ENCODE measurements at places on chromosomes 7 and 10.

DNA sequence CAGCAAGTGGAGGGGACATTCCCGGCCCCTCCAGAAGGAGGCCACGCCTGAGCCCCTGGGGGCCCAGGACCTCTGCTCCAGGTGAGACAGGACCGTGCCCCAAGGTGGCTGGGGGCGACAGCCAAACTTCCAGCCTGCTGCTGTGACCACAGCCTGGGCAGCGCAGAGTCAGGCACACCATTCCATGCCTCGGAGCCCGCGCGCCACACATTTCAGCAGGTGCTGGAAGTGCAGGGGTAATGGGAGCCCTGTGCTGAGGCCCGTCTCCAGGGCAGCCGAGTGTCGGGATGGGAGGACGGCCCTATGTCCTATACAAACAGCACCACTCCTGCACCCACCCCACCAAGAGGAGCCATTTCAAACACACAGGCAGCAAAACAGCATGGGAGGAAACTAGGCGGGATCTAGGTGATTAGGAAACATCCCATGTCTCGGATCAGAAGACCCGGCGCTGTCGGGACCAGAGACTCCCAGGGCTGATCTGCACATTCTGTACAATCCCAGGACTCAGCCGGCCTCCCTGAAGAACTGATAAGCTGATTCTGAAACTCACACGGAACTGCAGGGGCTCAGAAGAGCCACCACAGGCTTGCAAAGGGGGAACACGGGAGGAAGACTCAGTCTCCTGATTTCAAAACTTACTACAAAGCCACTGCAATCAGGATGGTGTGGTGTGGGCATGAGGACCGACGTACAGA is 272.3 kb downstream of the ELFN1 start:
- no peak for DNase-seq

GRCh38 chr7:158842486-158842885 is 13.2 kb upstream of the ESYT2 start:
- DNase-seq: no peak

- DNase-seq: no peak
Measured at GRCh38 chr7:75818472-75818871, 4.9 kb upstream of the CCL24 start.

GRCh38 chr7:68537774-68538071 is 1060.6 kb upstream of the AUTS2 start:
- DNase-seq: no peak

DNA sequence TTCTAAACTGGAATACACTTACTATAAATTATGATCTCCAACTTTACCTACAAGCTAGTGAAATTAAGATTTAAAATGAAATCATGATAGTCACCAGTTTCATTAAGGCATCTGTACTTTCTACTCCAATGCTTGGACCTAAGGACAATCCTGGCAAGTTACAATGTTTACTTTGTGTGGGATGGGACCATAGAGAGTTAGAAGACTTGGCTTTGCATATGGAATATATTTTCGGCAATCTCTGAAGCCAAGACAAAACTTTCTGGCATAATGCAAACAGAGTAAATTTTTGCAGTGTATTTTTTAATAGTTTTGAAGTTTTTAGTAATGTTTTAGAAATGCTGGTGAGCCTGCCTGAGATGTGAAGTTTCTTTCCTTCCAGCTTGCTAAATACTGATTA is 248.9 kb downstream of the ABCA13 start:
- DNase-seq: no peak

DNA sequence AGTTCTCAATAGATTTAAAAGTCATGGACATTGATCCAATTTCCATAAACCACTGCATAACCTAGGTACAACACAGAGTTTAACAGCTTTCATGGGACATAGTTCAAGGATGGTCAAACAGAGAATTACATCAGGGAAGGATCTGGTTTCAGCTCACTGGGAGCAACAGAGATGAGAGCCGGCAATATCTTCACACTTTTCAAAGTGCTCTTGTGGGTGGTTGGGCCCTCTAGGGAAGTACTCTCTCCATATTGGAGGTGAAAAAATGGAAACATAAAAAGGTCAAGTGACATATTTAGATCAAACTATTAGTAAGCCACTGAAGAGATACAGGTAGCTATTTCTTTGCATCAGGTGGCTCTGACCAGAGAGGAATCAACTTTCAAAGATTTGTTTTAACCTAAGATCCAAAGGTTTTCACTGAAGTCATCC is 61.8 kb upstream of the LRRN3 start:
- DNase-seq: no peak

- no peak for DNase-seq
Measured at GRCh38 chr10:88896994-88897853, 17.2 kb downstream of the STAMBPL1 start.

- no peak for DNase-seq
Measured at GRCh38 chr7:135743907-135744731, 4.5 kb downstream of the FAM180A start.

DNA sequence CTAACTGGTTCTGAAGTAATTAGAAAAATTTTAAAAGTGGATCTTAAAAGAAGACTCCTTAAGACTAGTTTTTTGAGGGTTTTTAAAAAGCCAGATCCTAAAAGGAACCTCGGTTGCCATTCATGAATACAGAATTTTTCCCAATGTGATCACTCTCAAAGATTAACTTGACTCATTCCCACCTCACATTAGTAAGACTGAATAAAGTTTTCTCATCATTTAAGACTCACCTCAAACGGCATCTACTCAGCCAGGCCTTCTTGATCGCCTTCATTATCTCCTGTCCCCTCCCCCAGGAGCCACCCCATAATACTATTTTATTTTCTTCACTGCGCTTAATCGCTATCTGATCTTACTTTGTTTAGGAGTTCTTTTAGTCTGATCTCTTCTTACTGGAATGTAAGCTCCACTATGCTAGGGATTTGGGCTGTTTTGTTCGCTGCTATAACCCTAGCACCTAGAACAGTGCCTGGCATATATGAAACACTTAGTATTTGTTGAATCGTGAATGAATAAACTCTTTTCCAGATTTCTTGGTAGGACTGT is 55.9 kb upstream of the PCGF5 start:
- no peak for DNase-seq

GRCh38 chr10:1643161-1643907 is 94.0 kb downstream of the ADARB2 start:
- peak; percentile 29 for DNase-seq

GRCh38 chr7:86664991-86665390 is 21.3 kb downstream of the GRM3 start:
- no peak for DNase-seq

- DNase-seq: no peak
Measured at GRCh38 chr10:36722777-36723176, 402.6 kb upstream of the ANKRD30A start.

GRCh38 chr10:120650705-120651399 is 193.8 kb downstream of the PLPP4 start:
- DNase-seq: peak; percentile 13

DNA sequence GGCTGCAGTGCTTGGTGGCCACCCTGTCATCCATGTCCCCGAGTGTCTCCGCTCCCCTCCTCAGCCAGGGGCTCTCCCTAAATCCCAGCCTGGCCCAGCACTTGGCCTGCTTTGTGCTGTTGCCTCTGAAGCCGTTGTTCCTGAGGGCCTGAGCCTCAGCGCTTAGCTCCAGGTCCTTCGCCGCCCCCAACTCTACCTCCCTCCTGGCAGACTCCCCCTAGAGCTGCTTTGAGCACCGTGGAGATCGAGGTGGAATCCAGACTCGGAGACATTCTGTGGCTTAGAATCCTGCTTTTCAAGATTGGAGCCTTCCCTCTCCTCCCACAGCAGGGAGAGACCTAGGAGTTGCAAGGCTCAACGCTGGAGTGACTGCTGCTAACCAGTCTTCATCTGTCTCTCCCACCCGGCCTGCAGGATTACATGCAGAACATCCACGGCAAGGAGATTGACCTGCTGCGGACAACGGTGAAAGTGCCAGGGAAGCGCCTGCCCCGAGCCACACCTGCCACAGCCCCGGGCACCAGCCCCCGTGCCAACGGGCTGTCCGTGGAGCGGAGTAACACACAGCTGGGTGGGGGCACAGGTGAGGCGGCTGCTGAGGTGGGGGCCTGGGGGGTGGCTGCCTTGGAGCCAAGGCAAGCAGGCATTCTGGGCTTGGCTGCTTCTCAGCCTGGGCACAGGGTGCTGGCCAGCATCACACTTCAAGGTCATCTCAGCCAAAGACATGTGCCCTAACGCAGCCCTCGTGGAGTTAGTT is 33.3 kb downstream of the GBX1 start:
- DNase-seq: no peak

- DNase-seq: no peak
Measured at GRCh38 chr7:74396993-74397392, 56.7 kb upstream of the GTF2IRD1 start.

DNA sequence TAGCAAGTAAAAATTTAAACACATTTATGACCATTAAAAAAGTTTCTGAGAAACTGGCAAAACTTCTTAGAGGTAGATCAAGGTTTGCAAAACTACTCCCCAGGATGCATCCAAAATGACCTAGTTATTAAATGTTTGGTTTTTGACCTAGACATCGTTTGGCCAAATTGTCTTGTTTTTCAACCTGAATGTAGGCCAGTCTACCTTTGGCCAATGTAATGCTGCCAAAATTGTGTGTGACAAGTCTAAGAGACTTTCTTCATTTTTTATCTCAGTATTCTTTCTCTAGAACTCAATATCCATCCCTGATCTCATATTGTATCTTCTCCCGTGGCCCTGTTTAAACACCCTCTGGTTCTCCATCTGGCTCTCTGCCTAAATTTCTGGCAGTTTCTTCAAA is 202.0 kb downstream of the CXCL12 start:
- DNase-seq: no peak

DNA sequence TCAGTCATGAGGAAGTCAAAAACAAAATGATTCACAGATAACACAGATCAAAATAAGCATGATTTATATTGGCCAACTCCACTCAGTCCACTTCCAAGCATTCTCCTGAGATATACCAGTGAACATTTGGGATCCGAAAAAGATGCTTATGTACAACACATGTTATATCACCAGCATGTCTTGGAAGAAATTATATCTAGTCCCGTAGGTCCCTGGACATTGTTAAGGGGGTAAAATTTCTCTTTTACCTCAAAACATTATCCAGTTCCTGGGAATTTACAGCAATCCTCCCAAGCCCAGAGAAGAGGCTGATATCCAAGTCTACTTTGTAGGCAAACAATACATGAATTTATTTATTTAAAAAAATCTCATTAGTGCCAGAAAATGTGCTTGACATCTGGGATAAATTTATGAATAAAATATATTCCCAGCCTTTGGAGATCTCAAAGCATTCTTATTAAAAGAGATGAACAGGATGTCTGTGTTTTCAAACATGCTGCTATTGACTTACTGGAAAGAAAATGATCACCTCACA is 582.2 kb upstream of the ZWINT start:
- DNase-seq: no peak

DNA sequence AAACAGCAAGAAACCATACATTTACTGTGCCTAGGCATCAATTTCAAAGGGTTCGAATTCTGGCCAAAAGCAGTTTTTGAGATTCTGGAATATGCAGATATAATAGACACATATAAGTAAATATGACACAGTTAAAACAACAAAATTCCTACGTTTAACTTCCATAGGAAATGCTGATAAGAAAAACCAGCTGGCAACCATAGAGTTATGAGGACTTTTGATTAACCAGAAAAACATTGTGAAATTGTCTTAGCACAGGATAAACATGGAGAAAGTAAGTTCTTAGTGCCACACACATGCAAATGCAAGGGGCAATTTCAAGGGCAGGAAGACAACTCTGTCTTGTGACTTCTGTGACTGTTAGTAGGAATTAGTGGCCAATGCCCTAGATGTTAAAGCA is 702.1 kb downstream of the TNS3 start:
- no peak for DNase-seq

DNA sequence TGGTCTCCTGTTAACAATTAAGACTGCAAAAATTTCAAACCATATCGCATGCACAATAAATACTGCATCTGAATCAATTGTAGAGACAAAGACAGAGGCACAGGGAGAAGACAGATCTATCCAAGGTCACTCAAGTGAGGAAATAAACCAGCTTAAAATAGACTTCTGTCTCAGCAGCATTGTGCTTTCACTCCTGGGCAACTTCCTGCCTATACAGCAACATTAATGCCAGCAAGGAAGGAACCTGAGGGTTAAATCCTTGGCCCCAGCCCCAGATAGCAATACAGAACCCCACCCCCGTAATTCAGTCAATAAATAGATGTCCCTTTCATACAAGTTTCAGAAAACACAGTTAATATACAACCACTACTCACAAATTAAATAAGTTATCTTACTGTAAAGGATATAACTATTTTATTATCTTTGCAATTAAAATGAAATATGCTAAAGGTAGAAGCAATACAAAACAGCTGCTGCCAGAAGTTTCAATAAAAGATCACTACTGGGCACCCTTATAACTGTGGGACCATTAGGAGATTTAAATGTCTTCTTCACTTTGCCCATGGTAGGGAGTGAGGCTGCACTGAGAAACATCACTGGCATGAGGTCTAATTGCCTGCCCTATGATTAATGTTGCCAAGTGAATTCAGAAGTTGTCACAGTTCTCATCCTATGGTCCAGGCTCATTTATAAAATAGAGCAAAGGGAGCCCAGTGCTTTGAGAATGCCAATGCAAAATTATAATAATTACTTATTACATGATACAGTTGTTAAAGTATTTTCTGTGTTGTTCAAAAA is 49.4 kb downstream of the CAV1 start:
- DNase-seq: no peak

- no peak for DNase-seq
Measured at GRCh38 chr10:51759896-51760534, 60.6 kb upstream of the CSTF2T start.

GRCh38 chr10:72464438-72464837 is 109.7 kb upstream of the DNAJB12 start:
- DNase-seq: no peak

GRCh38 chr7:147199868-147200267 is 1083.3 kb downstream of the CNTNAP2 start:
- DNase-seq: no peak

DNA sequence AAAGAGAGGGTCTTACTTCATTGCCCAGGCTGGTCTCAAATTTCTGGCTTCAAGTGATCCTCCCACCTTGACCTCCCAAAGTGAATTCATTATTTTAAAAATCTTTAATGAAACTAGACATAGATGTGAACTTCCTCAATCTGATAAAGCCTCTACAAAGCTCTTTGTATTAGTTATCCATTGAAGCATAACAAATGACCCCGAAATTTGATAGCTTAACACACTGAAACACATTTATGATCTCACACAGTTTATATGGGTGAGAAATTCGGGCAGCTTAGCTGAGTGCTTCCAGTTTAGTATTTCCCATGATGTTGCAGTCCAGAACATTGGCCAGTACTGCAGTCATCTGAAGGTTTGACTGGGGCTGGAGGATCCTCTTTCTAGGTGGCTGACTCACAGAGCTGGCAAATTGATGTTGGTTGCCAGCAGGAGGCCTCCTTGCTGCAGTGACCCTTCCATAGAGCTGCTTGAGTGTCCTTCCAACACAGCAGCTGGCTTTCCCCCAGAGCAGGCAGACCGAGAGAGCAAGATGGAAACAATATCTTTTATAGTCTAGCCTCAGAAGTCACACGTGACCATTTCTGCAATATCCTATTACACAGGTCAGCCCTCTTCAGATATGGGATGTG is 16.6 kb upstream of the WNT8B start:
- DNase-seq: no peak

DNA sequence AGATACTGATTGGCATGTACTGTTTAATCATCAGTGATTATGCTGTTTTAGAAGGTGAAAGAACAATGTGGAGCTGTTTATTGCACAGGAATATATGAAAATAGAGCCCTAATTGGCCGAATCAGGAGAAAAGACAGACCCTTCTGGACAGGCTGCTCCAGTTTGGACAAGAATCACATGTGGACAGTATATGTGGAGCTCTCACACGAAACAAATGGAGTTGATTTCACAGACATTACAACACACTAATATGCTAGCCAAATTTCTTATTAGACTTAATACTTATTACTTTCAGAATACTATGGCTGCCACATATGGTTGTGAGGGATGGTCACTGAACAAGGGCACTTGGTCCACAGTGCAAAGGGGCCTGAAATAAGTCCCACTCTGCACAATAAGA is 15.5 kb downstream of the TWIST1 start:
- no peak for DNase-seq

Data from urothelium cell line (cell line).